Fibroblast of skin of back (primary cell): ENCODE measurements at places on chromosomes 16 and 17.

- no peak for DNase-seq
Measured at GRCh38 chr16:87951552-87952538, 611 bp downstream of the BANP start.

GRCh38 chr16:3023415-3023668 lies 400 bp downstream of the HCFC1R1 start:
- peak; percentile 91 for DNase-seq

- no peak for DNase-seq
Measured at GRCh38 chr17:16900288-16900882, 71.5 kb downstream of the TNFRSF13B start.

DNA sequence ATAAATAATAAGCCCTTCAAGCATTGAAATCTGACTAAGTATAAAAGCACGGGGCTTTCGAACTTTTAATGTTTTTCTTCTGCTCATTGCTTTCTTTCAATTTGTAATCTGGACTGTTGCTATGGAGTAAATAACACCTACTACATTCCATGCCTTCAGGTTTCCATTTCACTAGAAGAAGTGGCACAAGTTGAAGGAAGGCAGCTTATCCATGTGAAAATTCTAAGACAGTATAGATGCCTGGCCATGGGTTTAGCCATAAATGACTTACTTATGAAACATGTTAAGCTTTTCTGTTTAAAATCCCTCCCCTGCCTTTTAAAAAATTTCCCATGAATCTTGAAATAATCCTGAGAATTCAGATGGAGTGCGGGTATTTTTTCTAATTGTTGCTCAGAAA lies 30.6 kb downstream of the KCNJ16 start:
- no peak for DNase-seq

- DNase-seq = no peak
Measured at GRCh38 chr17:19380481-19381301, 2.4 kb downstream of the MAPK7 start.

- DNase-seq = no peak
Measured at GRCh38 chr16:6016530-6017184, 919.1 kb upstream of the EEF2KMT start.

GRCh38 chr17:78993981-78994671 lies 14.4 kb upstream of the LGALS3BP start:
- no peak for DNase-seq

- DNase-seq = no peak
Measured at GRCh38 chr17:28151001-28151400, 108.5 kb downstream of the NLK start.

GRCh38 chr17:63546308-63547082 lies 3.8 kb upstream of the DCAF7 start:
- no peak for DNase-seq
